Activated naive CD8-positive, alpha-beta T cell treated with anti-CD3 and anti-CD28 coated beads for 36 hours (primary cell): ENCODE measurements at places on chromosomes 11 and 22.

- no peak for DNase-seq
Measured at GRCh38 chr22:16838073-16838472, 12.9 kb upstream of the XKR3 start.

DNA sequence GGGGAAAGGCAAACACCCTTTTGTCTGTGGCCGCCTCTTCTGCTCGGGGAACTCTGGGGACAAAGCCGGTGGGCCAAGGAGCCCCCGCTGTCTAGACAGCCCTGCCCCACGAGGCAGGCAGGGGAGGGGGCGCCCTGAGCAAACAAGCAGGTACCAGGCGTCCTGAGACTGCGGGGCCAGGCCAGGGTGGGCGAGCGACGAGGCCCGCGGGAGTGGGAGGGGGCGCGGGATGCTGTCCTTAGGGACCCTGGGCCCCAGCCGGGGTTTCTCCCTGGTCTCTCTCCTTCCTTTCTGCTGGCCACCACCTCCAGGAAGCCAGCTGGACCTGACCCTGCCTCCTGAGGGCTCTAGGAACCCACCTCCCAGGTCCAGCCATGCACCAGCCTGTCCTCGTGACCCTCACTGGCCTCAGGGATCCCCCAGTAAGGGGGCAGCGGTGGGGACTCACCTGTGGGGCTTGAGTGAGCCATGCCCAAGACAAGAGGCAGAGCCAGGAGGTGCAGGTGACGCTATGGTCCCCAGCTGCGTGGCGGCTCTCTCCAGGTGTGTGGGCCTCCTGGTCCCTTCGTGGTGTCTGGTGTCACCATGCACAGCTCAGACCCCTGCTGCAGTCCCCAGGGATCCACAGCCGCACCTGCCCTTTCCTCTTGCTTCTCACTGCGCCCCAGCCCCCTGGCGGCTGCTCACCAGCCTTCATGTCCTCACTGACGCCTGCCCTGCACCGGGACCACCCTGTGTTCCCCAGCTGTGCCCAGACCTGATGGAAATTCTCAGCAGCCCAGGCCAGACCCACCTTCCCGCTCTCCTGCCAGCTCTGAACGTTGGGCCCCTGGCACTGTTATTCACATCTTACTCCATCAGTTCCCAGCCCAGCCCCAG lies 26.5 kb upstream of the MUC5AC start:
- DNase-seq, result no peak

DNA sequence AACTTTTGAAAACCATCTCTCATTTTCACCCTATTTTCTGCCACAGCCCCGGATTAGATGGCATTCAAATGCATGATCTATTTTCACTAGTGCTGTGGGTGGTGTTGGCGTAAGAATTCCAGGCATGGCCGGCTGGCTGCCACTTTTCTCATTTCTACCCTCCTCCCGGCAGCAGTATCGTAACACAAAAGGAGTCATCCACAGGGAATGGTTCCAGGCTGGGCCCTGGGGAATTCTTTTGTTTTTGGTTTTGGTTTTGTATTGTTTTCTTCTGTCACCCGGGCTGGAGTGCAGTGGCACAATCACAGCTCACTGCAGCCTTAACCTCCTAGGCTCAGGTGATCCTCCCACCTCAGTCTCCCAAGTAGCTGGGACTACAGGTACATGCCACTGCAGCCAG lies 13.8 kb downstream of the JAML start:
- DNase-seq, result no peak

DNA sequence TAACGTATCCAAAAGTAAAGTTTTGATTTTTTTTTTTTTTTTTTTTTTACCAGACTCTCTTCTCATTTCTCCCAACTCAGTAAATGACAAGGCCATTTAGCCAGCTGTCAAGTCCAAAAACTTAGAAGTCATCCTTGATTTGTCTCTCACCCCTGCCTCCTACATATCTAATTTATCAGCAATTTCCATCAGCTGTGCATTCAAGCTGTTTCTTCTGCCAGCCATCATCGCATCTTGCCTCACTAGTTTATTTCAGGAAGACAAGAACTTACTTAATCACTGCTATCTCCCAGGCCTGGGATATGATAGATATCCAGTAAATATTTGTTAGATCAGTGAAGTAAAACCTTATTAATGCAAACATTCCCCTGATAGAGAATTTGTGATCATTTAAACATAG lies 47.6 kb downstream of the SCGB1A1 start:
- DNase-seq, result no peak

DNA sequence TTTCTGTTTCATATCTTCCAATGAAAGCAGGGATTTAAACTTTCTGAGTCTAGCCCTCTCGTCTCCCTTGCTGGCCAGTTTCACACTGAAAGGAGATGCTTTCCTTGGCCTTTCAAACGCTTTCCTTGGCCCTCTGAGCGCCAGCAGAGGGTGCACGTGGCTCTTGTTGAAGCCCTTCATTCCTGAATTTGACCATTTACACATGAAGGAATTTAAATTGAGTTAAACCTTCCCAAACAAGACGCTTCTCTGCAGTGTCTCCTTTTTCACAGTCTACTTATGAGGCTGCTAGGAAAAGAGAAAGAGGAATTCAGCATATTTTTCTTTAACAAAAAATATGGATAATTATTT lies 21.6 kb downstream of the NNMT start:
- no peak for DNase-seq

DNA sequence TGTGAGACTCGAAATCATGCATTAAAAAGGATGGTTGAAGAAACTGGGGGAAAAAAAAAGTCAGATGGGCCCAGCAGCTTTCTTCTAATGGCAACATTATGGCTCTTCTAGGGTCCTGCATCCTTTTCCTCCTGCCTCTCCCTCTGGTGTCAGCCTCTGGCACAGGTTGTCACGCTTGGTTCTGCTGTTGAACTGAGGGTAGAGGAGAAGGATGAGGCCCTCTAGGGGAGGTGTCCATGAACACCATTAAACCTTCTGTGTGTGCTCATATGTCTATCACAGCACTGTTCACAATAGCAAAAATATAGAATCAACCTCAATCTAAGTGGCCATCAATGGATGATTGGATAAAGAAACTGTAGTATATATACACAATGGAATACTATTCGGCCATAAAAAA lies 36.0 kb downstream of the BUD13 start:
- no peak for DNase-seq
